NCI-H187 (cell line): ENCODE measurements at places on chromosomes 6 and 20.

- no peak for DNase-seq
These were observed 396.0 kb downstream of the TBC1D32 start for GRCh38 chr6:120938164-120938875.

DNA sequence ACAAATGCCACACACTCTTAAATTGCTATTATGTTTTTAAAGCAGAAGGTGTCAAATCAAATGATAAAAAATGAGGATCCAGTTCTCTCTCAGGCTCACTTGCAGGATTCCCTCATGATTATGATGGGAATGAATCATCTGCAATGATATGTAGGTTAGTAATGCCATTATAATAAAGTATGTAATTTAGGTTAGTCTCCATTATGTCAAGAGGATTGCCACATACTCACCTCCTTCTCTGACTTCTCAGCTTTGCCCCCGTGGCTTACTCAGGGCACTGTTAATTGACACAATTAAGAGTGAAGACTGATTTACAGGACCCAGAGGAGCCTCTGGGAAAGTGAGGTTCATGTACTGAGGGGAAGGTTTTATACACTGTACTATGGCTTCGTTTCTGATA lies 591.7 kb upstream of the NRSN1 start:
- no peak for DNase-seq

DNA sequence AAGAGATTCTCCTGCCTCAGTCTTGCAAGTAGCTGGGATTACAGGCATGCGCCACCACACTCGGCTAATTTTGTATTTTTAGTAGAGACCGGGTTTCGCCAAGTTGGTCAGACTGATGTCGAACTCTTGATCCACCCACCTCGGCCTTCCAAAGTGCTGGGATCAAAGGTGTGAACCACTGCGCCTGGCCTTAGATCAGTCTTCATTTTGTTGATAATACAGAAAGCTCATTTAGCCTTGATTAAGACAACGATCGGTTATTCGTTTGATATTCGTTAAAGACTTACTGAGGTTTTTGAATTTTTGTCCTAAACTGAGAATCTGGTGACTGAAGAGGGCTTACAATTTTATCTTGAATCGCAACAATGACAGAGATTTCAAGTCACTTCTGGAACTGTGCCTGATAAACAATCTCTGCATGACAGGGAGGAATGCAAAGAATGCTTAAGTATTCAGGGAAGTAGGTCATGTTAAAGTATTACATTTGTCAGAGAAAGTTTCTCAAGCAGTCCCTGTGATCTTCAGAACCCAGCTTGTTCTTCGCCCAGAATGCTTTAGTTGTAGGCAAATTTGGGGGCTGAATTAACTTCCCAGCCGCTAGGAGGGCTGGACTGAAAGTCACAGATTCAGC lies 14.8 kb downstream of the AKAP12 start:
- DNase-seq = no peak

- no peak for DNase-seq
These were observed 869.9 kb downstream of the KIF16B start for GRCh38 chr20:15703171-15703911.

- no peak for DNase-seq
These were observed 29.7 kb upstream of the GNRH2 start for GRCh38 chr20:3013771-3014170.

DNA sequence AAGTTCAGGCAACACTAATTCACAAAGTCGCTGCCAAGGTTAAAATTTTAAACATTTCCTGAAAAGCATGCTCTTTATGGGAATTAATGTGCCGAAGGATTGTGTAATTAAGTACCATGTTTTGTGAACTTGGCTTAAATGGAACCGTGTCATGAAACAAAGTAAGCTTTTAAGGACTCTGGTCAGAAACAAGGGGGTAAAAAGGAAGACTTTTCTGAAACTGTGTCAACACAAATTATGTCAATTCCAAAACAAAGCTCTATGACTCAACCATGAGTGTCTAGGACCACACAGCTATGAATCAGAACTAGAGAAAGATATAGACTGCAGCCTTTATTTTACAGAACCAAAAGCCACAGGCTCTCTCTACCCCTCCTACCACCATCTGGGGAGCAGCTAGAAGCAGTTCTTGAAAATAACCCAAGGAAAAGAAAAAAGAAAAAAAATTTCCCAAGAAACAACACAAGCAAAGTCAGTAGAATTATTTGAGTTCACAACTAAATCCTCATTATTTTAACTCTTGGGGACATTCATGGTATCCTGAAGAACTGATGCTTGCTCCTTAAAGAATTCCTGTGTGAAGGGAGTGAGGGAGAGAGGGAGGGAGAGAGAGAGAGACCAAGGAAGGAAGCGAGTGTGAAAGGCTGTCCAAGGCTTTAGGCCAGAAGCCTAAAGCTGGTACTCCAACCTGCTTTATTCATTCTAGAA lies 81.9 kb downstream of the ZMYND8 start:
- DNase-seq = no peak

GRCh38 chr6:154430481-154430919 lies 73.9 kb upstream of the IPCEF1 start:
- no peak for DNase-seq

DNA sequence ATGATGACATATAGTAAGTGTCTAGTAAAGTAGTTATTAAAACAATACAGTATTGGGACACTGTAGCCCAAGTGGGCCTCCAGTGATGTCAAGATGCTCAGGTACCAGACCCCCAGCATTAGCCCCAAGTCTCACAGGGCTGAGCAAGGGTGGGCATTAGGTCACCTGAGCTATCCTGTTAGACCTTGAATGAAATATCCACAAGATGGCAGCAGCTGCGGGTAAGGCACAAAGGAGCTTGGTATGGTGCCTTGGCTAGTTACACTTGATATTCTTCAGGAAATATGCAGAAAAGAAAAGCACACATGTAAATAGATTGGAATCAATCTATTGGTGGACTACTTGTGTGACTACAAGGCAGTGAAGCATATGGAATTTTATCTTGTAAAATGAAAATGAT lies 701.8 kb upstream of the ADGRB3 start:
- no peak for DNase-seq

GRCh38 chr6:36769676-36770499 lies 69.4 kb downstream of the CPNE5 start:
- DNase-seq = no peak

DNA sequence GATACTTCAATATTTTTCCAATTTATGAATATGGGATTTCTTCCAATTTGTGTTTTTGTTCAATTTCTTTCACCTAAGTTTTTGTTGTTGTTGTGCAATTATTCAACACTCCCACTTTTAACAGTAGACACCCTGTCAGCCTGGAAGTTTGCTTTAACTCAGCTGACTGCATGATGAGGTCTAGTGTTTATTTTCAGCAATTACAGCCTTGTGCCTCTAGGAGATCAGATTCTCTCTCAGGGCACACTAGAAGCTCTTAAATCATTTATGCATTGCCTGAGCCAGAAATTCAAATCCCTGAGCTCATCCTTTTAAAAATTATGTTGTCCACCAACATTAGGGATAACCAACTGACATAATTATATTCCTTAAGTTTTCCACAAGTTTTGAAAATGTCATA lies 85.7 kb downstream of the MRAP2 start:
- no peak for DNase-seq

GRCh38 chr6:161696801-161697200 lies 422.9 kb upstream of the AGPAT4 start:
- no peak for DNase-seq

DNA sequence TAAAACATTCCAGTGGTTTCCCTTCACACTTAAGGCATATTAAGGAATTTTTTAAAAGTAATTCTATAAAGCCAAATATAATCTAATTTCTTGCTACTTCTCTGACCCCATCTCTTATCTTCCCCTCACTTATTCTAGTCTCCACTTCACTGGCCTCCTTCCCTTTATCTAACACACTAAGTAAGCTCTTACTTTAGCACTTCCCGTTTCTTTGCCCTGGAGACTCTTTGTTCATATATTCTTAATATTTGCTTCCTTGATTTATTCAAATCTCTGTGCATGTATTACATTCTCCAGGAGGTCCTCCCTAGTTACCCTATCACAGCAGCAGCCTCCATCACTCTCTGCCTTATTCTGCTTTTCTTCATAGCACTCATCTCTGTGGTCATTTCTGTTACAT lies 20.3 kb downstream of the GTPBP2 start:
- no peak for DNase-seq

- DNase-seq = peak; percentile 90
These were observed 16.5 kb downstream of the RIPOR2 start for GRCh38 chr6:24919056-24919892.

DNA sequence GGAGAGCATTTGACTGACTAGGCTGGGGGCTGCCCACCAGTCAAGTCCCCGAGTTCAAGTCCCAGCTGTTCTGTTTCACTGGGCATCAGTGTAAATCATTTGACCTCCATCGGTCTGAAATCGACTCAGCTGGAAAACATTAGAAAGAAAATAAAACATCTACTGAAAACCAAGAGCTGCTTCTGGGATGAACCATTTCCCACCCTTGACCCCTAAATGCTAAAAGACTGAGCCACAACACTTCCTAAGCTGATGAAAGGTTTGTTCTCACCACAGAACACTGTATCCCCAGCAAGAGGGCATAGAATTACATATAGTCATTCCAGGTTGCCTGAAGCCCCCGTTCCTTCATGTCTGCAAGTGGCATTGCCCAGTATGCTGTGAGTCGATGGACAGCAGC lies 237.0 kb upstream of the TAB2 start:
- DNase-seq = no peak

DNA sequence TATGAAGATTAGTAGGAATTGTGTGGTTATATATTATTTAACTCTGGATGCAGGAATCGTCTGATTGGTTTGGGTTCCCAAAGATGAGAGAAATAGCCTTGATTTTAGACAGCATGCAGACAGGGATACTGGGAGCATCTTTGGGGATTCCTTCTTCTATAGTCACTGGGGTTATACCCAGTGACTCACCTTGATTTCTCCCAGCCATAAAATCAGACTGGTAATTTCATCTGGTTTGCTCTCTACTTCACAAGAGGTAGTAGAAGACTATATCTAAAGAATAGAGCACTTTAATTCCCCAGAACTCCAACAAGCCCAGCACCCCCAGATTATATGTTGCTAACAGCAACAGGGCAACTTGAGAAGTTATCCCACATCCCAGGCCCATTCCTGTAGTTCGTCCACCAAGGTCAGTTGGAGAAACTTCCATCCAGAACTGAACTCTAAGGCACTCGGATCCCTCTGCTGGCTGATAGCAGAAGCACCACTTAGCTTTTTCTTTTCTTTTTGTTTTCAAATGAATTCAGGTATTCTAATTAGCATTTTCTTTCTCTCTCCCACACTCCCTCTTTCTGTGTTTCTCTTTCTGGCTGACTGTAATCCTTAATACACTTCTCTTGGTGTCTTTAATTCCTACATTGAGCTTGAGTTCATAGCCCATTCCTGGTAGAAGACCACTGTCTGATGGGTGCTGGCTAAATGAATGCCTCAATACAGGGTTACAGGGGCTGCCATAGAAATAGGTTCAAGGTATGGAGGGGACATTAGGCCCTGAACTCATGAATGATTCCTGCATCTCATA lies 20.4 kb upstream of the EFHC1 start:
- no peak for DNase-seq

DNA sequence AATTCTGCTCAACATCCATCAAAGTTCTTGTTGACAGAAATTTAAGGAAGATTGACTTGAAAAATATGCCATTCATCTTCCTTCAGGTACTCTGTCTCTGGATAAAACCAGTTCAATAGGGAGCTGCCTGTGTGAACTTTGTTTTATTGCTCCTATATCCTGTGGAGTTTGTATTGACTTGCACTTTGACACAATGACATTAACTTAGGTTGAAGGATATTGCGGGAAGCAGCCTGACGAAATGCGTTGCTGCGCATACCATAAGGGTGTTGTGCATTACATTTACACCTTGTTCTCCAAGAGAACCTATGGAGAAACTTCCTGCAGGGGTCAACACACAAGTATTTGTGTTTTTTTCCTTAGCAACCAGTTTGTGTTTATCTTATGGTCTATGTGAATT lies 185.4 kb upstream of the GRIK2 start:
- DNase-seq = no peak

DNA sequence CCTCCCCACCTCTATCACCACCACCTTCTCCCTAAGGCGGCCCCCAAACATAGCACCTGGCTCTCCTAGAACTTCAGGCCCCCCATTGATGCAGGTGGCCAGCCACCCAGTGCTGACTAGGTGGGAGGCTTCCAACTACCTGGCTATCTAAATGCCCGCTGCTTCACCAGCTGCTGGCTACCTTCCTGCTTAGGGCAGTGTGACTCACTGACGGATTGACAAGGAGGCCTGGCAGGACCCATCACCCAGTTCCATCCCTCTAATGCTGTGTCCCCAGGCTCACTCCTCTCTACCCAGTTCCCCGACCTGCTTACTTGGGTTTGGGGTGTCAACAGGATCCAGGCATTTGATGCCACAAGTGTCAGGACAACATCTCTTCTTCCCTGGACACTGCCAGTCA lies 1.1 kb downstream of the SLPI start:
- no peak for DNase-seq

DNA sequence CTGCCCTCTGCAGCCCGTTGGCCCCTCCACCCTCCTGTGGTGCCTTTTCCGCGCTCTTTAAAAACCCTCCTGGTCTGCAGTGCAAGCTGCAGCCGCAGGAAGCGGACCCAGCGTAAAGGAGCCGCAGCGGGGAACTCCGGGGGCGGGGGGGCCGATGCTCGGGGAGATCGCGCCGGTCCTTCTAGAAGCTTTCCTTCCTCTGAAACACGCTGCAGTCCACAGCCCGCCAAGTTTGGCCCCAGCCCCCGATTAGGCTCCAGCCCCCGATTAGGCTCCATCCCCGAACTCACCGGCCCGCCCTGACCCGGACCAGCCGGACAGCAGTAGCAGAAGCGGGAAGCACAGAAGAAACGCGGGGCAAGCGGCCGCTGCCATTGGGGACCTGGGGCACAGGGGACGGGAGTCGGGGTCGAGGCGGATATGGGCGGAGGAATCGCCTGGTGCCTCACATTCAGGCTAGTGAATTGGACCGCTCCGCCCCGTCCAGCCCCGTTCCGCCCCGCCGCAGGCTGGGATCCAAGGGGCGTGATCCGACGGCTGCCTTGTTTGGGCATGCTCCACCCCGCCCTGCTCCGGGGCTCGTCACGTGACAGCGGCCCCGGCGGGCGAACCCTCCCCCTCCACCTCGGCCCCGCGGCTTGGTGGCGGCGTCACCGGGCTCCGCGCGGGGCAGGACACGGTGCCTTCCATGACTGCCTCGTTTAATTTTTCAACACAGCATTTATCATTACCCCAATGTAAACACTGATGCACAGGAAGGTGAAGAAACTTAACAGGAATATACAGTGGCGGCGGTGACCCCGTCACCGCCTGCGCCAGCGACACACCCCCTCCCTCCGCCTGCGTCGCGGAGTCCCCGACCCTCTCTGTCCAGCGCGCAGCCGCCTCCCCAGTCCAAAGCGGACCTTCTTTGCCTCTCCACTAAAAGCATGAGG lies 20.3 kb downstream of the RAET1L start:
- DNase-seq = peak; percentile 84

GRCh38 chr6:20655317-20655716 lies 121.1 kb downstream of the CDKAL1 start:
- DNase-seq = no peak

DNA sequence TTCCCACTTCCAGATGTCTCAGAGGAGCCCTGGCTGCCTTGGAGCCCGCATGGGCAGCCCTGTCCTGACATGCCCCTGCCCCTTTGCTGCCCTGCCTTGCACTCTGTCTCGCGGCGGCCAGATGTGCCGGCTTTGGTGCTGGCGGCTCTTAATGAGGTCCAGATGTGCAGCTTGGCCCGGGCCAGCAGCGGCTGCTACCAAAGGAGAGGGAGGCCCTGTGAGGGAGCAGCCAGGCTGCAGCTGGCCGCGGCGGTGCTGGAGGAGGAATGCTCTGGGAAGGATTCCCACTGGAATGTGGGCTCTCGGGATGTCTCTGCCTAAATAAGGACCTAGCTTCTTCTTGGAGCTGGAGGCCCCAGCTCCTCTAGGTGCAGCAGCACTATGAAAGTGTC lies 72.4 kb downstream of the FGD2 start:
- DNase-seq = no peak
